ENCODE measurements at places on chromosomes 7 and 10.

GRCh38 chr7:144439717-144440205 lies 36.3 kb upstream of the NOBOX start:
- DNase-seq, result no peak

- no peak for DNase-seq
These were observed 56.3 kb downstream of the POU6F2 start for GRCh38 chr7:39033885-39034624.

GRCh38 chr7:106868364-106868763 lies 3.3 kb downstream of the PIK3CG start:
- no peak for DNase-seq

DNA sequence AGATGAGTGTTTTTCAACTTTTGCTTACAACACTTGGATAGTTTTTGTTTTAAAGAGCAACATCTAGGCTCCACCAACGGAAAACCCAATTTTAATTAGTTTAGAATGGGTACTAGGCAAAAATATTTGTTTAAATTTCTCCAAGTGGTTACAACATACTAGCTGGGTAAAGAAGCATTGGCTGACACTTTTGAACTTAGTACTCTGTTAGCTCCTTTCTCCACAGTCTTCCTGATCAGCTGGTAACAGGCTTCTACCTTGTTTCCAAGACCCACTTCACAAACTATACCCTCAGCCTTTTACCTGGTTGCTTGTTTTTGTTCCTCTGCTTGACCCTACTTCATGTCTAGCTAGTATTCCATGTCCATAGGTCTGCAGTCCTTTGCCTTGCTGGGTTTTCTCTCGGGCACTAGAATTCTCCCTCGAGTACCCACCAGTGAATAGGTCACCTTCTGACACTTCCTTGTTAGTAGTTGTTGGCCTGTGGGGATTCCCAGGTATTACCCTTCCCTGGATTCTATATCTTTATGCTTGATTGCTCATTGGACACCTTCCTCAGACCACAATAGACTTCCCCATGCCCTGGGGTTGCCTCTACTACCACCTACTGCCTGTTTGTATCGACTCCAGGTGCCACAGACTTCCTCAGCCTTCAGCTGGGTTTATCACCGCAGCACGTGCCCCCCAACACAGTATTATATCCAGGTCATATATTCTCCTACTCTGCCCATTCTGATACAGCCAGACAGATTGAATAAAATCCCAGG lies 42.0 kb downstream of the PRPS1L1 start:
- no peak for DNase-seq

- no peak for DNase-seq
These were observed 32.7 kb downstream of the FANK1 start for GRCh38 chr10:125928928-125929585.

DNA sequence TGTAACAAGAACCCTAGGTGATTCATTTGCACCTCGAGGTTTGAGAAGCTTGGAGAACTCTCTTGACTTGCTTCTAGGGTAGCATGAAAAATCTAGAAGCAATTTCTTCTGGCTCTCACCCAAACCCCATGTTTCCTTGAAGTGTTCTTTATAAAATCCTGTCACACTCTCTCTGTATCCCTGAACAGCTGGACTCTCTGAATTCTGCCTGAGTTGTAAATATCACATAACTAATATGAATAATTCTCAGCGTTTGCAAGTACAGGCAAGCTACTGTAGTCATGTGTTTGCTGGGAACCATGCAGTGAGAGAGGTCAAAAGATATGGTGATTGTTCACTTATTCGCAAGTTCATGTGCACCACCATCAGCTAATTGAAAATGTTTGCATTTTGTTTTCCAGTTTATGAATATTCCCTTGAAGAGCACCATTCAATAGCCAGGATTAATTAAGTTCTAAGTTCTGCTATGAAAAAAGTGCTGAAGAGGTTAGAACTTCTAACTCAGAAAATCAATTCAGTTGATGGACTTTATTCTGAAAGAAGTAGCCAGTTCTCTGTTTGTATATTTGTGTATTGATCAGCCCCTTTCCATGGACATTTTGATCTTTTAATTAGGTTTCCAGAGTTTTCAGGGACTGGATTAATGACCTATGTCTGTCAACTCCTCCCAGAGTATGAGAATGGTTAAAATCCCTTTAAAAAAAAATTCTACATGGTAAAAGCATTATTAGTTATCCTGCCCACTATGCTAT lies 243.0 kb downstream of the PLXDC2 start:
- DNase-seq, result no peak

DNA sequence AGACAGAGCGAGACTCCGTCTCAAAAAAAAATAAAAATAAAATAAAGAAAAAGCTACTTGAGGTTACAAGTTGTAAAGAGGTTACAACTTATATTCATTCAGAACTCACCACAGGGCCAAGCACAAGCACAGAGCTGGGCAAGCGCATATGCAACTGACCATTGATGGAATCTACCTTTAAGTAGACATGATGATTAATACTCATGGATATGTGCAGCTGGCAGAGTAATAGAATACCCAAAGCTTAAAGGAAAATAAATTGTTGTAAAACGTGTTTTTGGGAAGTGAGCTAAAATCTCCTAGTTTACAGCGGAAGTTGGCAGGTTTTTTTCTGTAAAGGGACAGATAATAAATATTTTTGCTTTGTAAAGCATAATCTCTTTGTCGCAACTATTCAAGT lies 111.6 kb downstream of the TMEM168 start:
- no peak for DNase-seq

GRCh38 chr7:141944811-141945210 lies 2.0 kb downstream of the CLEC5A start:
- DNase-seq, result no peak

GRCh38 chr7:10085231-10085630 lies 888.4 kb upstream of the PHF14 start:
- no peak for DNase-seq

DNA sequence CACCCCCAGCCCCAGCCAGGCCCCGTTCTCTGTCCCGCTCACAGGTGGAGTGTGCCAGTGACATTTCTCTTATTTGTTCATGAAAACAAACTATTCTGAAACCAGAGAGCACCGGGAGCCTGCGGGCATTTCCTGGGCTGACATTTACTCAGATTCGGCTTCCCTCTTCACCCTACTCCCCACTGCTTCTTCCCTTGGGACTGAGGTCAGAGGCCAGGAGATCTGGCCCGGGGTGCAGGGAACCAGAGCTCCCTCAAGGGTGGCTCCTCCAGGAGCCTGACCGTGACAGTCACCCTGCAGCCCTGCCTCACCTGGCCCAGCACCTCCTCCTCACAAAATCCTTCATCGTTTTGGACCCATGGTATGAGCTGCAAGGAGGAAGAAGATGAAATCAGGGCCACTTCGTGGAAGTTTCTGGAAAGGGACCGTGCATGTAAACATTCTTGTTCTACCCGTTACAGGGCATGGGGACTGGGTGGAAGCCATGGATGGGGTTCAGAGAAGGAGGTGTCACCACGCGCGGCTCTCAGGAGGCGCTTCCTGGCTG lies 12.2 kb downstream of the BHLHA15 start:
- DNase-seq, result no peak

GRCh38 chr7:155995183-155995612 lies 182.9 kb upstream of the SHH start:
- no peak for DNase-seq

DNA sequence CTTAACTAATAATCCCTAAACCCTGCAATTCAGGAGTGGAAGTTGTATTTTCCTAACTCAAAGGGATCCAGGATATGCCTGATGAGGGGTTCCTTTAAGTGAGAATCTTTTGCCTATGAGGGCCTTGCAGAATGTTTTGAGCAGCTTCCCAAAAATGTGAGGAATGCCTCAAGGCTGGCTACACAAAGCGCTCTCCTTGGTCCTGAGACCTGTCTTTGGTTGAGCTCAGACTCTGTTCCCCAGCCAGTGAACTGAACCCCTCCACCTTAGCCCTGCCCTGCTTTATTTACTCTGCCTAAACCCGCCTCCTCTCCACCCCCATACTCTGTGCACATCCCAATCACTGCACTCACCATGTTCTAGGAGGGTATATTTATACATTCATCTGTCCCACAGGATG lies 108.6 kb downstream of the NRCAM start:
- DNase-seq, result no peak

DNA sequence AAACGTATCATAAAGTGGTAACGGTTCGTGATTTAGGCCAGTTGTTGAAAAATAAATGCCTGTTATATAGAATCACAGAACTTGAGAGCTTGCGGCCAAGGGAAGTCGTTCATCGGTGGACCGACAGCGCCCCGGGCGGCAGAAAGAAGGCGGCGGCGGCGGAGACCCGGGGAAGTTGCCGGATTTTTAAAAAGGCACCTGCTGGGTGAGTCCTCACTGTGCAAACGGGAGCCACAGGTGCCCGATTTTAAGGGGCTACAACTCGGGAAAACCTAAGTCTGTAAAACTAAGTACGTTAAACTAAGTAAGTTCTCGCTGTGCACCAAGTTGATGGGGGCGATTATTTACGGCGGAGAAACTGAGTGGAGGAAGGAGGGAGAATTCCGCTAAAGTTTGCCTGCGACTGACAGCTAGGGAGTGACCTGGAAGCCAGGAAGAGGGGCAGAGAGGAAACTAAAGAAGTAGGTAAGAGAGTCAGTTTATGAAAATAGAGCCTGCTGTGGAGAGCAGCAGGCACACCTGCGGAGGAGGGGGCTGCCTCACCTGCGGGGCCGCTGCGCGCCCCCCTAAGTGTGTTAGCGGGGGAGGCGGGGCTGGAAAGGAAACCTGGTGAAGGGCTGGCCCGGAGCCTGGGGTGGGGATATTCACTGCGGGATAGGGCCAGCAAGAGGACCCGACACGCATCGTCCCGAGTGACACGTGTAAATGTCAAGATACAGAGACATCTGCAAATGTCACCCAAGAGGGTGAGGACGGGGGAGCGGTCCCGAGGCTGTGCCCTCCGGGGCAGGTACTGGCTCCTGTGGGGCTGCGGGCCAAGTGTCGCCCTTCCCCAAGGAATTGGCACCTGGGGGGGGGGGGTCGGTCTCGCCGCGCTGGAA lies 996 bp downstream of the ADAM12 start:
- no peak for DNase-seq

DNA sequence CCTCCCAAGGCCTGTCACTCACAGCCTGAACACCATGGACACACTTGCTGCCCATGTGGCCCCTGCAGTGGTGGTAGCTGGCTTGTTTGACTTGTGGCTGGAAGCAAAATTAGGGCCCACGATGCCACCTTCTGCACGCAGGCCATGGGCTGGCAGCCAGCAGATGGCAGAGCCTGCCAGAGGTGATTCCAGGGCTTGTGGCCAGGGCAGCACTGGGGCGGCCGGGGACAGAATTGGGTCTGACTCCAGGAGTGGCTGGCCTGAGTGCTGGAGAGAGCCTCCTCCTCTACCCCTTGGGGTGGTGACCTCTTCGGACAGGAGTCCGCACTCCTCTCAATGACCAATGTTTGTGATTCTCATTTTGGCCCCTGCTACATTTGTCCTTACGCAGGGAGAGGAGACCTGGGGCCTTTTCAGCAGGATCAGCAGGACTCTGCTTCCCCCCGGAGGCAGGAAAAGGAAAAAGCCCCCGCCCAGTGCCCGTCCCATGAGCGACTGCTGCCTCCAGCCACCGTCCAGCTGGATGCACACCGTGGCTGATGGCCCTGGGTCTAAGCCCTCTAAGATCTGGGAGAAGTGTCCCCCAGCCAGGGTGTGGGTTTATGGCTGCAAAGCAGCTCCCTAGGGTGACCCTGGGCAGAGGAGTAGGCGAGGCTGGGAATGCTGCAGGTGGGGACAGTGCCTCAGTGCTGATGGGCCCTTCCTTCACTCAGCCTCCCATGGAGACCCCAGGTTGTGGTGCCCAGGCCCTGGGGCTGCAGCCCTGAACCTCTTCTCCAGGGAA lies 26.5 kb downstream of the DNAJB12 start:
- no peak for DNase-seq

GRCh38 chr10:77111611-77112550 lies 525.7 kb downstream of the KCNMA1 start:
- DNase-seq, result no peak

DNA sequence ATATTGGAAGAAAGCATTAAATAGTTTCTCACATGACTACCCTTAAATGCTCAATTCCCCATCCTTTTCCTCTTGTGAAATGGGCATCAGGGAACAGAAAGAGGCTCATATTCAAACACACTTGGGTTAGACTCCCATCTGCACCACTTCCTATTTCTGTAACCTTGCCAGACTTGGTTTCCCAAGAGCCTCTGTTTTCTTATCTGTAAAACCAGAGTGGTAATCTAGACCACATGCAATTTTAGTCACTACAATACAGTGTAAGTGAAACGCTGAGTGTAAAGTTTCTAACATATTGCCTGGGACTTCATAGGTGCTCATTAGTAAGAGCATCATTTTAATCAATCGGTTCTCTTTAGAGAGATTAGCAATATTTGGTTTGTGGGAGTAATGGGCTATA lies 136.3 kb downstream of the SORCS1 start:
- no peak for DNase-seq

DNA sequence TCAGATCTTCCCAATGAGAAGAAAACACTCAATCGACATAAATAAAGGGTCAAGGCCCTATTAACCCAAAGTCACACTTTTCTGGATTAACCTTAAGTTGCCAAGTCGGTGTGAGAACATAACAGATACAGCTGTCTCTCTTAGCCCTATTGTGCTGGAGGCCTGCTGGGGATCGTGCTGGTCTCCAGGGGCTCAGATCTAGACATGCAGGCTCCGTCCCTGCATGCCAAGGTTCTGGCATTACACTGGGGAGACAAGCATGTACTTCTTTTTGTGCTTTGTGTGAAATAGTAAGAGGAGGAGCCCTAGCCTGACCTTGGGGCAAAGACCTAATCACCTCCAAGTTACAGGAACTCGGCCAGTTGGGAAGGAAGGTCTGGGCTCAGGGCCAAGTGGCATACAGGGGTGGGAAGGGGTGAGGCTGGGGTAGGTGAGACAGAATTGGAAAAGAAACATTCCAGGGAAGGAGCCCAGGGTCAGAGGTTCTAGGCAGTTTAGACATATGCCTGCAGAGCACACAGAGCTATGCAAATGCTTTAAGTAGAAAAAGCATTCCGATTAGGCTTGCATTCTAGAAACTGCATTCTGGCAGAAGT lies 216.4 kb downstream of the HECW1 start:
- no peak for DNase-seq

DNA sequence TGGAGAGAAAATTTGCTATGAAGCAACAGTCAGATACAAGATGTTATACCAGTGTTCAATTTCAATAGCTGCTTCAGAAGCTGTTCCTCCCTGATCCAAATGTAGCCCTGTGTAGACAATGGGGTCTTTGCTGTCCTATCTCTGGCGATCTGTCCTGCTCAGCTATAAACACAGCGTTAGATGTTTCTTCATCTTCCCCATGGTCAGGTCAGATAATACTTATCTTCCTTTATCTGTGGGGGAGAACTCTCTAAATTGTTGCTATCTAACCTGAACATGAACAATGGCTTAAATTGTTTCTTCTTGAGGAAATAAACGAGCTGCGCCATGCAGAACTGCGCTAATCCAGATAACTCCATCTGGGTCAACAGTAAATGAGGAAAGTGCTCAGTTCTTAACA lies 15.6 kb upstream of the KIAA1217 start:
- DNase-seq, result no peak

All from naive thymus-derived CD8-positive, alpha-beta T cell (primary cell).